ENCODE measurements at places on chromosomes 1 and 21.

DNA sequence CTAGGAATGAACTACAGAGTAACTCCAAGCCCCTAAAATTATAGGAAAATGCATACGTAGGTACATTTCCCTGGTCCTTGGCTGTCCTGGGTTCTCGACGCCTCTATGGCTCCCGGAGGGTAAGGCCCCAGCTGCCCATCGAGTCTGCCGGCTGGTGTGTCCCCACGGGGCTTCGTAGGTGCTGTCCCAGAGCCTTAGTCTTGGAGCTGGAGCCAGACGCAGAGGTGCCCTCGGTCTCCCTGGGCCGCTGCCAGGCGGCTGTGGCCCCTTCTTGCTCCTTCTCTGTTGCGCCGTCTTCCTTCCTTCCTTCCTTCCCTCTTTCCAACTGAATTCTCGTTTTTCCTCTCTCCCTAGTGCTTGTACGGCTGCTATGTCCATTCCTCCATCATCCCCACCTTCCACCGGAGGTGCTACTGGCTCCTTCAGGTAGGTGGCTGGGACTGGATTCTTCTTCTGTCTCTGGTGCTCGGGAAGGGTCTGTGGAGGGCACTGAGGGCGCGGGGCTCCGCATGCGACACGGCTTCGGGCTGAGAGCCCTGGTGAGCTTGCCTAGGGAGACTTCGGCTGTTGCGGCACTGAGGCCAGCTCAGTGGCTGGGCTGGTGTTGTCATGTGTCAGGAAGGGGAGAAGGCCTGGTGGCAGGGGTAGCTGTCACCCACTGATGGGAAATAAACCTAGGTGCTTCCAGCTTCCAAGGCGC, 303.5 kb upstream of the VAMP3 start:
- DNase-seq = no peak

DNA sequence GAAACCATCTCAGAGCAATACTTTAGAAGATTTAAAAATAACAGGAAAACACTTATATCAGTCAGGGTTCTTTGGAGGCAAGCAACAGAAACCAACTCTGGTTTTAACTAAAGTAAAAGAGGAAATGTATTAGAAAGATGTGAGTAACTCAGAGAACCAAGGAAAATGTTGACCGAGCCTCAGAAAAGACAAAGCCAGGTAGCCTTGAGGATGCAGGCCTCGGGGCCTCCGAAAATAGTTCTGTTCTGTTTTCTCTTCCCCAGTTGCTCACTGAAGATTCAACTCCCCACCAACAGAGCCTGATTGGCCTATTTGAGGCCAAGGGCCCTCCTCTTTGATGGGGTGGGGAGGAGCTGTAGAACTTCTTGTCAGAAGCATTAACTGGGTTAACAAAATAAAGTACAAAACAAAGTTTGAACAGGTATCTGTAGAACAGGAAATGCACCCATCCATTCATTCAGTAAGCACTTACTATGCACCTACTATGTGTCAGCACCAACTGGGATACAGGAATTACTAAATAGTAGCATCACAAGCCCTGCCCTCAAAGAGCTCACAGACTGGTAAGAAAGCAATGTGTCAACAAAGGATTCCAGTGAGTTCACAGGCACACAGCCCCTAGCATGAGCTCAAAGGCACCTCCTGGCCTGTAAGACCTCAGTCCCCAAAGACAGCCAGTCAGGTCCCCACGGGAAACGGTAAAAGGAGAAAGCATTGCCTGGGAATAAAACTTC, 12.6 kb downstream of the SLAMF8 start:
- no peak for DNase-seq

DNA sequence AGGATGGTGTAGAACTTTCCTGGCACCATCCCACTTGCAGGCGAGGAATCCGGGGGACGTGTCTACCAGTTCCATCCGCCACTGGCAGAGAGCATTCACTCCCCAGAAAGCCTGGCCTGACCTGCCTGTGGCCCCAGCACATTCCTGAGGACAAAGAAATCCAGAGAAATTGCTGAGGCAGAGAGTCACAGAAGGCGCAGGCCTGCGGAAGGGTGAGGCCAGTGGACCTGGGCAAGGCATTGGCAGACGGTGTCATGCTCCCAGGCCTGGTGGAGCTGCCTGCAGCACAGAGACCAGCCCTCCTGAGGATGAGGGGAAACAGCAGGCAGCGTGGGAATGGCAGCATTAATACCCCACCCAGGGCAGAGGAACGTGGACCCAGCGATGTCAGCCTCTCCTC, 81.2 kb upstream of the F3 start:
- no peak for DNase-seq

DNA sequence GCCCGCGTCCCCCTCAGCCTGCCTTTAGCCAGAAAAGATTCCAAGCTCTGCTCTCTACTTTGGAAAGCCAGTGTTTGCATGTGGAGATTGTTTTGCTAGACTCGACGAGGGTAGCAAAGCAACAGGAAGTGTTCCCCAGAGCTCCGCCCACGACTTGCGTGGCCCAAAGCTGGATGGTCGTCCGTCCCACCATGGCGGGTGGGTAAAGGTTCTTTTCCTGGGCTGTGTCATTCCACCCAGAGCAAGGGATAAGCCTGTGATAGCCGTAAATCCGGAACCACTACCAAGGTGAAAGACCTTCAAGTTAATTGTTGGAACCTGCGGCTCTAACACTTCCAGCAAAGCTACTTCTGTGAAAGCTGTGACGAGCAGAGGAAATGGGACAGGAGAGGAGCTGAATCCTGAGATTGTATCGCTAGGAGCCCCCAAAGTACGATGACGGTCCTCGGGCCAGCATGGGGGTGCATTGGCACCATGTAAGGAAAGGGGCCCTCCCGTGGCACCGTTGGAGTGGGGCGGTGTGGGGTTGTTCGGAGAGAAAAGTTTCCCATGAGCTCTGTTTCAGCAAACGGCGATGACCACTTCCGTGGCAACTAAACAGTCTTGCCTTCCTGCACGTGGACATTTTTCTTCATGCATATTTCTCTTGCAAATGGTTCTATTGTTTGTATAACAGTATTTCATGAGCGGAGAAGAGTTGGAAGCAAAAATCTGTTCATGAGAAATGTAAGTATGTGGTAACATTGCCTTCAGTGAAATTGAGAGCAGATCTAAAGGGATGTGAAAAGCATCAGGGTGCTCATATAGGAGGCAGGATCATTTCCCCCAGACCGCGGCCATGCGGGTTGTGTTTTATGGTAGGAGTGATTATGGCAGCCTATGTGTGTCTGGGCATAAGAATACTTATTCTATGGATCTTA, 8.4 kb downstream of the MX2 start:
- no peak for DNase-seq

DNA sequence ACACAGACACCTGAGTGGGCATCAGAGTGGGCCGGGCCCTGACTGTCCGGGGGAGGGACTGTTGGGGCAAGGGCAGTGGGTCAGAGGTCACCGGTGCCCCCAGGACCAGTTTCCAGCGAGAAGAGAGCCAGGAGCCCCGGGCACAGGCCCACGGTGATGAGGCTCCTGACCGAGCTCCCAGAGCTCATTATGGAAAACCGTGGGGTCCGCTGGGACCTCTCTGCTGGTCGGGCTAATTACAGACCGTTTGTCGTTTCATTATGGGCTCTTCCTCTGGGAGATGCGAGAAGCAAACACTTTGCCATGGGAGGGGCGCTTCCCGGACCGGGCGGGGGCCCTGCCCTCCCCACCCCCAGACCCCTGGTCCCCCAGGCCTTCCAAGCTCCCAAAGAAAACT, 12.0 kb upstream of the TTLL10 start:
- no peak for DNase-seq

DNA sequence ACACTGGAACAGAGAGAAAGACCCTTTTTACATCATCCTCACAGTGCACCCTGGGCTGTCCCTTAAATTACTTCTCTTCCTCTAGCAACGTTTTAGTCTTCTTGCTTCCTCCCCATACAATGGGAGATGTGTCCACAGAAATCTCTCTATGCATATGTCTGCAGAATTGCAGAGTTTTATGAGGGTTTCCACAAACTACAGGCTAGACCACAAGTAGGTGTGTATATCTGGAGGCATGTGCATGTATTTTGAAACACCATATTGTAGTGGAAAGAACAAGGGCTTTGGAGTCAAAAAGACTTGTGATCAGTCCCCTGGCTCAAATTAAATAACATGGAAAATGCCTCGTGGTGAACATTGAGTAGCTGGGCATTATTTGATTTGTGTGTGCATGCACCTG, 121.3 kb upstream of the IPO9 start:
- DNase-seq = no peak

DNA sequence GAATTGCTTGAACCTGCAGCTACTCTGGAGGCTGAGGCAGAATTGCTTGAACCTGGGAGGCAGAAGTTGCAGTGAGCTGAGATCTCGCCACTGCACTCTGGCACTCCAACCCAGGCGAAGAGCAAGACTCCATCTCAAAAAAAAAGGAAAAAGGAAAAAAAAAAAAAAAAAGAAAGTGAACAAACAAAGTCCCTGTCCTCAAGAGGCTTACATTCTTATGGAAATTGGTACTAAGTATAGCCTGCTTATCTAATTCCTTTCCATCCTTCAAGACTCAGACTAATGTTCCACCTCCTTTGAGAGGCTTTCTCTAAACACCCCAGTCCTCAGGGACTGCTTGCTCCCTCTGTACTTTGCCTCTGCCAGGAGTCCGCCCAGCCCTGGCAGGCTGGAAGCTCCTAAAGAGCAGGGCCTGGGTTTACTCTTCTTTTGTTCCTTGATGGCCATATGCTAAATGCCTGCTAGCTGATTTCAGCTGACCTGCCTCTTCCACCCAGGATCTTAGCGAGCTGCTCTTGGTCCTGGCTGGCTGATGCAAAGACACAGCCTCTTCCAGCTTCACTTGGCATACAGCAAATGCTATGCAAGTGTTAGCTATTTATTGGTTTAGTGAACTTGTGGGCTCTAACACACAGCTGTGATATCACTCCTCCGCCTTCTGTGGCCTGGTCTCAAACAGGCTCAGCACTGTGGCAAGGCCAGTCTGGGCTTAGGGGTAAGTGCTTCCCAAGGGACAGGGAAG, 9.8 kb downstream of the SLC9A1 start:
- no peak for DNase-seq

DNA sequence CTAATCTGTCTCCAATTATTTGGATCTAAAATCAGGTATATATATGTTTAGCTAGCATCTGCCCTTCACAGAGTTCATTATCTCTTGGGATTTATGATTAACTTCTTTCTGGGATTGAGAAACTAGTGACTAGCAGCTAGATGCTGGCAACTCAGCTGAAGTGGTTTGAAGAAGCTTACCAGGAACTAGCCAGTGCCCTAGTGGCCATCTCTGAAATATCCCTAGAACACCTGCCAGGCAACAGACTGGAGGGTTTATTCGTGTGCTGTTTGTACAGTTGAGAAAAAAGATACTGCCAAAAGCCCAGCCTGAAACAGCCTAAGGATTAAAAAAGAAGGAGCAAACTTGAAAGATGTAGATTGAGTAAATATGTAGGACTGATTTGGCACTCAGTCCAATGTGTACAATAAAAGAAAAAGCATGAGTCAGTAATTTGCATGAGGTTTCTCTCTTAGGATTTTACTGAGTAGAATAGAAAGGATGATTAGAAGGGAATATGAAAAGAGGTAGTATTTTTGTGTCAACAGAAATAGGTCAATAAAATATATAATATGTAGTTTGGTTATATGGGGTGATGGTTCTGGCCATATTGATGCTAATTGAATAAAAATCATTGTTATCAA, 1144.6 kb upstream of the ADGRL2 start:
- no peak for DNase-seq

DNA sequence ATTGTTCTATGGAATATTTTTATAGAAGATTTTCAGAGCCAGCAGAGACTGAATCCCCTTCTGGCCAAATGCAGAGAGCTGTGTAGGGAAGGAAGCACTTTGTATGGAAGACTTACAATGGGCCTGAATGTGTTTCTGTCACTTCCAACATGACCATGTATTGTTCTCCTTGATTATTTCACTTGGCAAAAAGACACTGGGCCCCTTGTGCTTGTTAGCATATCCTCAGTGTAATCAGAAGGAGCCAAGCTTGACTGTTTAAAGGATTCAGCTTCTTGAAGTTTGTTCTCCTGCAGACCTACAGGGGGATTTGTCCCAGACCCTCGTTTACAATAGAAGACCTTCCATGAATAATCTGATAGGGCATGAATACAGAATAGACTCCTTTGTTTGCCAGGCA, 48.1 kb upstream of the UBE2U start:
- DNase-seq = no peak

GRCh38 chr1:3775490-3776230, 3.1 kb downstream of the SMIM1 start:
- DNase-seq = no peak

DNA sequence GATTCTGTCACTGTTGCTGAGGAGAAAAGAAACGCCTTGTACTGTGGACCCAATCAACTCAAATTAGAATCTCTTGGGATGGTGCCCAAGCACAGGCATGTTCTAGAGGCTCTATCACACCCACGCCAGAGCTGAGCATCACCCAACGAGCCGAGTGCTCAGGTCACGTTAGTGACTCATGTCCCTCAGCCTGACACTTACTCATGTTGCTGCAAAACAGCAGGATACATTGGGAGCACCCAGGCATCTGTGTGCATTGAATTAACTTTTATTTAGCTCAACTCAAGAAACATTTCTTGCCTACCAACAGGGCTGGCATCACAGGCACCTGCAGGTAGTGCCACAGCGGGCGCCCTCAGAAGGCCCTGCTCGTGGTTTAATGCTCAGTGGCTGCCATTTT, 149.8 kb downstream of the ETS2 start:
- DNase-seq = no peak

DNA sequence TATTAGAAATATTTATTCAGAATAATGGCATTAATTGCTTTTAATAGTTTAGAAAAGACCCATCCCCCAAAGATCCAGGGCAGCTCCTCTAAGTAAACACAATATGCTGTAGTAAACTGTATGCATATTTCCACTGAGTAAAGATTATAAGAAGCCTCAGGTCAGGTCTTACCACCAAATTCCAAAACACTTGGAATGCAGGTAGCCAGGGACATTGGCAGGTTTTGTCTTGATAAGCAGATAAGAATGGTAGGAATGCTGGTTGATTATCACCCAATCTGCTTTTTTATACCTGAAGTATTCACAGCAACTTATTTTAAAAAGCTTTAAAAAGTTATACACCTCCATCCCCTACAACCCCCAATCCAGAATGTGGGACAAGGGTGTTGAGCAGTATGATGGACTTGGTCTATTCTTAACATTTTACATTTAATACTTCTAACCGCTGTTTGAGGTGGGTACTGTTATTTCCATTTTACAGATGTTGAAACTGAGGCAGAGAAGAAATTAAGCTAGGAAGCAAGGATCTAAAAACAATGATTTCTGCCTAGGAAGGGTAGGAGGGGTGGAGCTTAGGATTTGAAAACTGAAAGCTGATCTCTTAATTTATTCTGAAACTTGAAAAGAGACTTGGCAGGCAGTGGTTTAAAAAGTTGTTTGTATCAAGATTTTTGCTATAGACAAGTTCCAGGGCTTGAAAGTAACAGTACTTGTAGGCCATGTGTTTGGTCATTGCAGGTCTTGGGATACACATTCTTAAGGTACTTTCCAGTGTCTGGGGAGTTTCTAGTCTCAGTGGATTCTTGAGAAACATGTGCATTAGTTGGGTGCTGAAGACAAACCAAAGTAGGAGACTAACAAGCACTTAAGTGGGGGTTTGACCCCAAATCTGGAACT, 15.6 kb upstream of the THEM4 start:
- DNase-seq = no peak

DNA sequence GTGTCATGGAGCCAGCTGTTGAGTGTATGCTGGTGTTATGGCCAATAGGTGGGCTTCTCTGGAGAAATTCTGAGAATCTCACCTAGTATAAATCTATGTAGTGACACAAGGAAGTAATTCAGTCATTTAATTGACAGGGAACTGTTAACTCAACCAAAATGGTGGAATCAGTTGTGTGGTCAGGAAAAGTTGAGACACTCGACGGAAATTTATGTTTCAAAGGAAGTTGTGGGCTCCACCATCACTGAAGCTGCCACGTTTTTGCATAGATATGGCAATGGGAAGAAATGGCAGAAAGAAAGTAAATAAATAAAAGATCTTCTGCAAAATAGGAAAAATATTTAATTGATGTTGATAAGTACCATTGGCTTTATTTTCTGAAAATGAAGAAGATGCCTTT, 84.5 kb downstream of the ATP6V1G3 start:
- DNase-seq = no peak

Data from stimulated activated CD8-positive, alpha-beta memory T cell treated with anti-CD3 and anti-CD28 coated beads, Interleukin-7, amount 100 ng/mL, for 48 hours (primary cell).